Activated T-cell treated with anti-CD3 and anti-CD28 coated beads, Interleukin-2, amount 50 U/mL, for 4 hours (primary cell): ENCODE measurements at places on chromosomes 2 and 18.

DNA sequence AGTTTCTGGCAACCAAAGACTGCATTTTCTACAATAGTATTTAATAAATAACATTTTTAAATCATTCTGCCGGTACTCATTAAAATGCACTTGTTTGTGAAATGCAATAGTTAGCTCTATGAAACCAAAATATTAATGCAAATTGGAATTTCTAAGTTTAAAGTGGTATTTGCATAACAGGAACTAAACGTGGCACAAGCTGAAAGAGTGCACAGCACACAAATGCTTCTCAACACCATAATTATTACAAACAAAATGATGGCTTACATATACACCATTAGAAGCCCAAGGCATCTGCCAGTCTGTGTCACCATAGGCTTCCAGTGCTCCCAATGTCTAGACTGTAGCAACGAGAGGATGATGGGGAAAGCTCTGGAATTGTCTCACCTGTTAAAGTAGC is 280.5 kb downstream of the TCF4 start:
- DNase-seq, result no peak

DNA sequence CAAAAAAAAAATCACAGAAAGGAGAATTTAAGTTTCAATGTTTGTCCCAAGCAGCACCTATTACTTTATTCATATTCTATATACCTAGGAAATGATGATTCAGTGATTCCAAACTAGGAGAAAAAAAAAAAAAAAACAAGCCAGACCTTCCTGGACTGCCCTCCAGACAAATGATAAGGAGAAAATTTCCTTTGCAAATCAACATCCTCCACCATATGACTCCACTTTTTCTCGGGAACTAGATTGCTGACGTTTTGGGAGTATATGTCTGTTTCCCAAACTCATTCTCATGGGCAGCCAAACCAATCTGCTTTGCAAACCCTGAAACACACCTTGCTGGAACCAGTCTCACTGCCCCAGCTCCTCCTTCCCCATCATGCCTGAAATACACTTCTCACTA is 16.8 kb downstream of the AP1S3 start:
- no peak for DNase-seq

GRCh38 chr2:218622606-218623365 is 15.1 kb downstream of the PLCD4 start:
- no peak for DNase-seq

- DNase-seq, result no peak
Observed at GRCh38 chr18:30500240-30500945, 542.1 kb downstream of the DSC3 start.

- DNase-seq, result no peak
Observed at GRCh38 chr18:911486-911885, 6.8 kb downstream of the ADCYAP1 start.

GRCh38 chr2:102780467-102780866 is 18.6 kb downstream of the TMEM182 start:
- no peak for DNase-seq

DNA sequence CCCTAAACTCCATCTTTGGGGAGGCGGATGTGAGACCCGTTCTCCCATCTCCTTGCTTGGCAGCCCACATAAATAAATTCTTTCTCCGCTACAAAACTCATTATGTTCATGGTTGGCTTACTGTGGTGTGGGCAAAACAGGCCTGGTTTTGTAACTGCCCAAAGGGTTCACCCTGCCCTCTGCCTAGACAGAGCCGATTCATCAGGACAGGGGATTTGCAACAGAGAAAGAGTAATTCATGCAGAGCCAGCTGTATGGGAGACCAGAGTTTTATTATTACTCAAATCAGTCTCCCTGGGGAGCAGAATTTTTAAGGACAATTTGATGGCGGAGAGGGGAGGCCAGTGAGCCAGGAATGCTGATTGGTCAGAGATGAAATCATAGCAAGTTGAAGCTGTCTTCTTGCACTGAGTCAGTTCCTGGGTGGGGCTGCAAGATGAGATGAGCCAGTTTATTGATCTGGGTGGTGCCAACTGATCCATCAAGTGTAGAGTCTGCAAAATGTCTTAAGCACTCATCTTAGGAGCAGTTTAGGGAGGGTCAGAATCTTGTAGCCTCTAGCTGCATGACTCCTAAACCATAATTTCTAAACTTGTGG is 8.4 kb upstream of the RNF125 start:
- DNase-seq, result no peak

DNA sequence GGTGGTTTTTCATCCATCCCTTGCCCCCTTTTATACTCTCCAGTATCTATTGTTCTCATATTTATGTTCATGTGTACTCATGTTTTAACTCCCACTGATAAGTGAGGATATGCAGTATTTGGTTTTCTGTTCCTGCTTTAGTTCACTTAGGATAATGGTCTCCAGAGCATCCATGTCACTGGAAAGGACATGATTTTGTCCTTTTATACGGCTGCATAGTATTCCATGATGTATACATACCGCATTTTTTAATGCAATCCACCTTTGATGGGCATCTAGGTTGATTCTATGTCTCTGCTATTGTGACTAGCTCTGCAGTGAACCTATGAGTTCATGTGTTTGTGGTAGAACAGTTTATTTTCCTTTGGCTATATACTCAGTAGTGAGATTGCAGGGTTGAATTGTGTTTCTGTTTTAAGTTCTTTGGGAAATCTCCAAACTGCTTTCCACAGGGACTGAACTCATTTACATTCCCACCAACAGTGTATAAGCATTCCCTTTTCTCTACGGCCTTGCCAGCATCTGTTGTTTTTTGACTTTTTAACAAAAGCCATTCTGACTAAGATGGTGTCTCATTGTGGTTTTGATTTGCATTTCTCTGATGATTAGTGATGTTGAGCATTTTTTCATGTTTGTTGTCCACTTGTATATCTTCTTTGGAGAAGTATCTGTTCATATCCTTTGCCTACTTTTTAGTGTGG is 420.2 kb downstream of the THSD7B start:
- DNase-seq, result no peak

DNA sequence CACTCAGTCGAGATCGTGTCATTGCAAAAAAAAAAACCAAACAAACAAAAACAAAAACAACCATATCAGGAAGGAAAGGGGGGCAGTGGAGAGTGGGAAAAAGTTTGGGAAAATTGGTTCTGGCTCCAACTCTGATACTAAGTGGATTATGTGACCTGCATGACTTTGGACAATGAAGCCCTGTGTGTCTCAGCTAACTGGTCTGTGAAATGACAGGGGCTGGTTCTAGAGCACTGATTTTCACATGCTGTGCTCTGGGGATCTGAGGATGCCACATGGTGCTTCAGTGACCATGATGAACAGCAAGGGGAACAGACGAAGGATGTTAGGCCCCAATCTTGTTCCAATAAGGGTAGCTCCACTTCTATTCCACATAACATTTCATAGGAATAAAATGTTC is 157.4 kb upstream of the DNMT3A start:
- no peak for DNase-seq

DNA sequence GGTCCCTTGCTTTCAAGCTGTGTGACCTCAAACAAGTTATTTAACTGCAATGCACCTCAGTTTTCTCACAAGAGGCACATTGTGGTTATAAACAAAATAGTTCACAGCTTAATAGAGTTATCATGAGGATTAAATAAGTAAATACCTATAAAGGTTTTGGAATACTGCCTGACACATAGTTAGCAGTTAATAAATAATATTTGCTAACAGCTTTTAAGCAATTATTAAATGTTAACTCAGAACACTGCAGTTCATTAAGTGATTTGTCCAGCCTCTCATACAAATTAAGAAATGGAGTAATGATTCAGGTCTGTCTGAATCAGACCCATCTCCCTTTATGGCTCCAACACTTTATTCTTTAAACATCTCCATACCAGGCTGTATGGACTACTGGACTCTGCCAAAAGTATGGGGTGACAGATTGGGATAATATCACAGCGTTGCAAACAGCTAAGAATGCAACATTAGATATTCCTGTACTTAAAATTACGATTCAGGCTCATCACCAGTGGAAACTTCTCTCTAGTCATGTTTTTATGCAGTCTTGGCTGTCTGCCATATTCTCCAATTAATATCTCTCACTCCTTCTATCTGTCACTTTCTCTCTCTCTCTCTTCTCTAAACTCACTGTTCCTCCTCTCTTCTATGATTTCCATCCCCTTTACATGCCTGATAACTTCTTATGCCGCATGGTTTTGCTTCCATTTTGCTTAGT is 370.6 kb upstream of the UBE2E3 start:
- DNase-seq, result no peak

DNA sequence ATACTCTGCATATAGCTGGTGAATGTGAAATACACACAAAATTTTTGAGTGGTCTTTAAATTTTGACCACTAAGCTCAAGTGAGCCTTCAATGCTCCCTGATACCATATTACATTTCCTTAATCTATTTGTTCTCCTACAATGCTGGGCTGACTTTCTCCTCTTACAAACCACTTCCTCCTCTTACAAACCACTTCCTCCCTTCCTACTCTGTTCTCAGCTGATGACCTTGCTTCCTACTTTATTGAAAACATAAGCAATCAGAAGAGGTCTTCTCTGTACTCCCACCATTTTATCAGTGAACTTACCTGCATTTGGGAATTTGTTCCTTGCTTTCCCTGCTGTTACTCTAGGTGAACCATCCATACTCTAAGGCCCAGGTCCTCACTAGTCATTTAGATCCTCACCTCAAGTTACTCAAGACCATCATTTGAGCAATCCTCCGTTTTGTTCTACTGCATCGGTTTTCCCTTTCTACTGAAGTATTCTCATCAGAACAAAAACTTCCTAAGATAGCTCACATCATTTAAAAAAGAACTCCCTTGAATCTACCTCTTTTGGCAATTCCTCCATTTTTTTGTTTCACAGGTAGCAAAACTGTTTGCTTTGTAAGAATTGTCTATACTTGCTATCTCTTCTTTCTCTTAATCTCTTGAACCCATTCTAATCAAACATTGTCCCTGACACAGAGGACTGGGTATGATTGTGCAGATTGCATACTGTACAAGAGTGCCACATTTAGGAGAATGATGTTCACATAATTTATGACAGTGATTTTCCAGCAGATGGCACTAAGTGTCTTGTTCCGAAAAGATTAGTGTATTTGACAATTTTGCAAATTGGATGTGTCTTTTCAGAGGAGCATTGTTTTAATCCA is 96.5 kb downstream of the EPB41L5 start:
- DNase-seq, result no peak

- DNase-seq, result no peak
Observed at GRCh38 chr18:79570266-79571201, 109.1 kb upstream of the CTDP1 start.

- no peak for DNase-seq
Observed at GRCh38 chr2:233034091-233034882, 1.8 kb downstream of the NEU2 start.

DNA sequence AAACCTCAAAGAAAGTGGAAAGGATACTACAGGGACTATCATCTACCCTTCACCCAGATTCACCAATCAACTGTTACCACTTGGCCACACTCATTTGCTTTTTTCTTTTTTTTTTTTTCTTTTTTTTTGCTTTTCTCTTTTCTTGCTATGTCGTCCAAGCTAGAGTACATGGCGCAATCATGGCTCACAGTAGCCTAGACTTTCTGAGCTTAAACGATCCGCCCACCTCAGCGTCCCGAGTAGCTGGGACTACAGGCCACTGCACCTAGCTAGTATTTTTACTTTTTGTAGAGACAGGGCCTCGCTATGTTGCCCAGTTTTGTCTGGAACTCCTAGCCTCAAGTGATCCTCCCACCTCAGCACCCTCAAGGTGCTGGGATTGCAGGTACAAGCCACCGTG is 24.0 kb downstream of the BIN1 start:
- DNase-seq, result no peak

DNA sequence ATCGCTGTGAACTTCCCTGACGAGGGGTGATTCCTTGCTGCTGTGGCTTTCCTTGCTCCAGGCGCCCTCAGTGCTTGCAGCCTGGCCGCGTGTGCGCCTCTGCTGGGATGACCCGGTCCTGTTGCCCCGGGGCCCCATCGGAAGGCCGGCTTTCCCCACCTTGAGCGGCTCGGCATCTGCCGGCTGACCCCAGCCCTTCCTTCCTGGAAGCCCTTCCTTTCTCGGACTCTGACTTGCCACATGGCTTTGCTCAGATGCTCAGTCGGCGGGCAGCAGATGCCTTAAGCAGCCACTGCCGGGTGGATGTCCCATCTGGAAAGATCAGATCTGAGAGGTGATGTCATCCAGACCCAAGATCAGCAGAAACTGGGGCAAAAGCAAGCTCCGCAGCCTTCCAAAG is 100.5 kb upstream of the ODC1 start:
- DNase-seq, result no peak

DNA sequence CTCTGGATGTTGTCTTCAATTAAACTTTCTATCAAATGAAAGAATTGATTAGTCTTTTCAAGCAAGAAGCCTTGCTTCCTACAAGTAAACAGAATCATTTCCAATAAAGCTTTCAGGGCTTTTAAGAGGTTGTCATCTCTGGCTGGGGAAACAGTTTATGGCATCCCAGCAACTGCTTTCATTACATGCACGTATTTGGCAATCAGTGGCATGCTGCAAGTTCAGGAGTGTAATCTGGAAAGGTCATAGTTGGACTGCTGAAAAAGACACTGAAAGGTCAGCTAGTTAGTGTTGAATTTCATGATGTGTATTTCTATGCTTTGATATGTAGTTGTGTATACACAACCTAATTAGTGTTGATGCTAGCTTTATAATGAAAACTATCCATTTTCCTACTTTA is 332.9 kb downstream of the DSC3 start:
- DNase-seq, result no peak
